ENCODE measurements at places on chromosomes 5 and 9. TPM values are rescaled to one million over a fixed set of nuclear protein-coding genes. Genes with fewer than 3 reads are reported as not detected.

DNA sequence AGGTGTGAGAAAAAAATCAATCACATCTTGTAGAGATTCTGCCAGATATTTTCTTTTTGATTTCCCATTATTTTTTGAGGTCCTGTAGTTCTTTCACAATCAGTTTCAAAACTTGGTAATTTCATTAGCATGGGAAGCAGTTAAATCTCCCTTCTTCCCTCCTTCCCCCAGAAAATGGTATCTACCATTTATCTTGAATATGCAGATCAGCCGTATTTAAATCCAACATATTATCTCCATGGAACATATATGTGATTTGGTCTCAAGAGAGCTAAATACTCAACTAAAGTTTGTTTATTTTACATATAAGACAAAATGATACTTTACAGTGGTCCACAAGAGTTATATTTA is 1034.8 kb downstream of the CDH12 start:
- no peaks in the 10 kb centered on the region for H3K36me3 ChIP-seq
- H3K27ac ChIP-seq = no peak overlapping the region
- no peaks in the 10 kb centered on the region for H3K27me3 ChIP-seq

DNA sequence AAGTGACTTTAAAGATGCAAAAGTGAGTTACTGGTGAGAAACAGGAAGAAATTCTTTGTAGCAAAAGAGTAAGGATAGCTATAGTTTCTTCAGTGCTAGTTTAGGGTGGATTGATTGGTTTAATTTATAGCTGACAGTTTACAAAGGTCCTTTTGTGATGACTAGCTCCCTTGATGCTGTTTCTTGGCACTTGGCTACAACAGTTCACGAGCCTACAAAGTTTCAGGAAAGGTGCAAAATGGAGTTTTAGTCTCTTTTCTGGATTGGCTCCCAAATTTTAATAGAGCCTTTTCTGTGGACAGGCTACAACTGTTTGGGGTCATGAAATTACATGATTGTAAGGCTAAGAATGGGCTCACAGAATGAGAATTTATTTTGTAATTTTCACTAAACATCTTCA is 40.9 kb upstream of the BNIP1 start:
- no peak for DNase-seq
- H3K27me3 ChIP-seq = no peaks in the 10 kb centered on the region
- peaks cover 27% of the 10 kb centered on the region for H3K4me1 ChIP-seq
- H3K4me3 ChIP-seq = no peak overlapping the region

GRCh38 chr5:150510460-150511263 is 2.7 kb downstream of the NDST1 start:
- H3K4me1 ChIP-seq = no peaks in the 10 kb centered on the region
- no peak overlapping the region for H3K27ac ChIP-seq
- H3K4me3 ChIP-seq = no peak overlapping the region
- DNase-seq = no peak

DNA sequence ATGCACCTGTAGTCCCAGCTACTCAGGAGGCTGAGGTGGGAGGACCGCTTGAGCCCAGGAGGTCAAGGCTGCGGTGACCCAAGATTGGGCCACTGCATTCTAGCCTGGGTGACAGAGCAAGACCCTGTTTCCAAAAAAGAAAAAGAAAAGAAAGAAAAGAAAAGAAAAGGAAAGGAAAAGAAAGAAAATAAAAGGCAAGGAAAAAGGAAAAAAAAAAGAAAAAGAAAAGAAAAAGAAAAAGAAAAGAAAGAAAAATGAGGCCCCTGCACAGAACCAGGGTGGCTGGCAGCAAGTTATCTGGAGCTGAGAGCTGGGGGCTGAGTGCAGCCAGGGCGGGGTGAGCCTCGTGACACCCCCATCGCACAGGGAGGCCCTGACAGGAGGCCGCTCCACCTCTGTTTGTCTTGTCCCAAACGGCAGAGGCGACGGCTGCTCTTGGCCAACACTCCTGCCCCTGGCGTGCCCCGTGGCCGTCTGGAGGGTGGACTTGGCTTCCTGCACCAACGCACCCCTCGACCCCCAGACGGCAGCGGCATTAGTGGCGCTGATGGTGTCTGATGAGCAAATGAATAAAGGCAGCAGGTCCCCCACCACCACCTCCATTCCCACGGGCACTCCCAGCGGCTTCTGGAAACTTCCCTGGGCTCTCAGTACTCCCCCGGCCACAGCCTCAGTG is 16.7 kb downstream of the EXD3 start:
- DNase-seq = no peak
- H3K27ac ChIP-seq = peak overlapping the region; percentile 49

ELL2 gene
- total RNA-seq = 80.7 TPM

SLC46A2 gene
- not detected for total RNA-seq

SPINK6 gene
- not detected for total RNA-seq

DNA sequence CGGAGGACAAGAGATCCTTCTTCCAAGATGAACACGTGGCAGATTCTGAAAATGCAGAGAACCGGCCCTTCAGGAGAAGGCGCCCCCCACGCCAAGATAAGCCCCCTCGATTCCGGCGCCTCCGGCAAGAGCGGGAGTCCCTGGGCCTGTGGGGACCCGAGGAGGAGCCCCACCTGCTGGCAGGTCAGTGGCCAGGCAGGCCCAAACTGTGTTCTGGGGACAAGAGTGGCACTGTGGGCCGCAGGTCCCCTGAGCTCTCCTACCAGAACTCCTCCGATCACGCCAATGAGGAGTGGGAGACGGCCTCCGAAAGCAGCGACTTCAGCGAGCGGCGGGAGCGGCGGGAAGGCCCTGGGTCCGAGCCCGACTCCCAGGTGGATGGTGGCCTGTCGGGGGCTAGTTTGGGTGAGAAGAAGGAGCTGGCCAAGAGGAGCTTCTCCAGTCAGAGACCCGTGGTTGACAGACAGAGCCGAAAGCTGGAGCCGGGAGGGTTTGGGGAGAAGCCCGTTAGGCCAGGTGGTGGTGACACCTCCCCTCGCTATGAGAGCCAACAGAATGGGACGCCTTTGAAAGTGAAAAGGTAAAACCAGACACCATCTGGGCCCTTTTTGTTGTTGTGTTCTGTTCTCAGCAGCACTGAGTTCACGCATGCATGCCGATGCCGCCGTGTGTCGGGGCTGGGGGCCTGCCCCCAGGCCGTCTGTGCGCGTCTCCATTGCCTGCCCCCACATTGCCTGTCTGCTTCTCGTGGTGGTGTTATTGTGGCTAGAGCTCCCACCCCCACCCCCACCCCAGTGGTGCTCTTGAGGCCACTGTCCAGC is 26.6 kb upstream of the POMT1 start:
- H3K27me3 ChIP-seq = no peaks in the 10 kb centered on the region
- peak overlapping the region; percentile 3 for H3K4me3 ChIP-seq
- peaks cover 5% of the 10 kb centered on the region for H3K4me1 ChIP-seq
- H3K27ac ChIP-seq = no peak overlapping the region
- peaks cover 12% of the 10 kb centered on the region for H3K36me3 ChIP-seq
- DNase-seq = no peak

DNA sequence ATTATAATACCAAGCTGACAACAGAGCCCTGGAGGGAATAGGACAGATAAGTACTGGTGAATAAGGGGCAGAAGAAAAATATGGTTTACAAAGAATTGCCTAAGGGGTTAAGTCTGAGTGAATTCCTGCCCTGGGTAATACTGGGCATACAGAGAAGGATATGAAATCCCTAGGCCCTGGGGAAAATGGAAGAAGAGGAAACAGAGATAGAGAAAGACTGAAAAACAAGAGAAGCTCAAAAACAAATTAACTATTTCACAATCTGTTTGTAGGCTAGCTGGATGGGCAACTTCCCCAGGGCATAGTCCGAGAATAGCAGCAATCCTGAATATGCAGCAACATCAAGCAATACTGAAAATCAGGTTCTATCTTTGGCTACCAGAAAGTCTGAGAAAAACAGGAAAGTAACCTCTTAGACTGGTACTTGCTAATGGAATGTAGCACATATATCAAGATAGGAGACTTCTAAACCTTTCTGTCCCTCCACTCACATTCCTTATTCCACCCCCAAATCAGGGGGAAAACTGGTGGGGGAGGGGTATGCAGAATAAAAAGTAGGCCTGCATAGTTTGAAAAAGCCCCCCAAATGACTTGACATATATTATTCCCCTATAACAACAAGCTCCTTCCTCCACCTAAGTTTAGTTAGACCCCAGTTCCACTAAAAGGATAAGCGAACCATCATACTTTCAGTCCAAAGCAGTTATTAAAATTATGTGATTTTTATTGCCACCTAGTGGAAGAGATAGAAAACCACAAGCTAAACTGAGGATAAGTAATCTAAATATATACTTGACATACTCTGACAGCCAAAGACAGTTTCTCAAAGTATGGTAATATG is 20.6 kb downstream of the SLC38A9 start:
- no peak overlapping the region for H3K4me3 ChIP-seq
- peak overlapping the region; percentile 49 for H3K27ac ChIP-seq
- DNase-seq = no peak
- no peaks in the 10 kb centered on the region for H3K27me3 ChIP-seq
- H3K36me3 ChIP-seq = no peaks in the 10 kb centered on the region

DNA sequence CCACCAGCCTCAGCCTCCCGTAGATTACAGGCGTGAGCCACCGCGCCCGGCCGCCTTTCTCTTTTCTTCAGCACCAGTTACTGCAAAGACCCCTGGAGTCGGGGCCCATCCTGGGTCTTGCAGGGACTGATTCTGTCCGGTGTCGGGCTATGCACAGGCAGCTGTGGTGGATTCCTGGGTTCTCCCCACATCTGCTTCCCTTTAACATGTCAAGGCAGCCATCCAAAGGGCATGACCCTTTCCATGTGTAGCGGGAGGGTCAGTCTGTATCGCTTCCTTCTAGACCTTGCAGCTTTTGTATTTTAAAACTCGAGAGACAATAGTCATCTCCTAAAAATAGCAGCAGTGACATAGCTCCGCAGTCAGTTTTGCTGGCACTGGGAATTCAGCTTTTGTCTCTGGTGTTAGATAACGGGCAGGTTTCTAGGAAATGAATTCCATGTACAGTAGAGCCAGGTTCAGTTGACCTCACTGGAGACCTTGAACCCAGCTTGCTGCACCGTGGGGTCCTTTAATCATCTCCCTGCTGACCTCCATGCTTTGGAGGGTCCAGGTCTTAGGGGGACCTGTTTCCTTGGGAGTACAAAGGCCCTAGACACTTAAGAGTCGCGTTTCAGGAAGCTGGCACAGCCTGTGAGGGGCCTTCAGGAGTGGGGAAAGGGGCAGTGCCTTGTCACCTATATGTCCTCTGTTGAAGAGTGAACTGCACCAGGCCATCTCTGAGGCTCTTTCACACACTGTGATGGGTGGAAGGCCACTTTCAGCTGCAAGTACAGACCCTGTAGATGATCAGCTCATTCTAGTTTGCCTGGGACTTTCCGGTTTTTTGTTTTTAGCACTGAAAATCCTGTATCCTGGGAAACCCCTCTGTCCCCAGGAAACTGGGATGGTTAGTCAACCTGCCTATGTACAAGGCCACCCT is 13.8 kb downstream of the ANKRD33B start:
- peak overlapping the region; percentile 57 for H3K27ac ChIP-seq
- no peaks in the 10 kb centered on the region for H3K27me3 ChIP-seq
- peak overlapping the region; percentile 41 for H3K4me3 ChIP-seq
- H3K36me3 ChIP-seq = peaks cover 3% of the 10 kb centered on the region
- H3K4me1 ChIP-seq = peaks cover 30% of the 10 kb centered on the region
- no peak for DNase-seq

PSAT1 gene
- 1.6 TPM for total RNA-seq

GRCh38 chr9:84670138-84671041 is 861 bp downstream of the NTRK2 start:
- DNase-seq = no peak
- H3K27me3 ChIP-seq = peaks cover 60% of the 10 kb centered on the region
- peak overlapping the region; percentile 90 for H3K4me3 ChIP-seq
- peaks cover 17% of the 10 kb centered on the region for H3K4me1 ChIP-seq
- H3K27ac ChIP-seq = no peak overlapping the region

- H3K27ac ChIP-seq = no peak overlapping the region
- peak overlapping the region; percentile 81 for H3K4me3 ChIP-seq
- DNase-seq = no peak
- H3K36me3 ChIP-seq = peaks cover 3% of the 10 kb centered on the region
Observed at GRCh38 chr5:173228107-173228506, 6.9 kb downstream of the NKX2-5 start.

DNA sequence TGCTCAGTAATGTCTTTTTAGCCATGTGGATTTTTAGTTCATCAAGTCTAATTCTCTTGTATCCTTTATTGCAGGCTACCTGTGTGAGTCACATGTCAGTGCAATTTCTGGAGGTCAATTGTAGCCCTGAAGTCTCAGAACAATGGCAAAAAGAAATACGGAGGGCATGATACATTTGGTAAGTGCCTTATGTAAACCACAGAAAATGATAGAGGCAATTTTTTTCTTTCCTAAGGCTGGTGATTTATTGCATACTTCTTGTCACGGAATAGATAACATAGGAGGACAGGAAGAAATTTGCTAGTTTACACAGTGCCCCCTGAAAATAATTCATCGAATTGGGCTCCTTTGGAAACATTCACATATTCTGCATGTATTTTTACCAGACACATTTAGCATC is 235.9 kb downstream of the DMRTA1 start:
- no peaks in the 10 kb centered on the region for H3K36me3 ChIP-seq
- DNase-seq = no peak
- H3K27me3 ChIP-seq = no peaks in the 10 kb centered on the region
- H3K27ac ChIP-seq = no peak overlapping the region
- H3K4me3 ChIP-seq = no peak overlapping the region

FOXD4 gene
- not detected for total RNA-seq

FAM78A gene
- 60.4 TPM for total RNA-seq

DNA sequence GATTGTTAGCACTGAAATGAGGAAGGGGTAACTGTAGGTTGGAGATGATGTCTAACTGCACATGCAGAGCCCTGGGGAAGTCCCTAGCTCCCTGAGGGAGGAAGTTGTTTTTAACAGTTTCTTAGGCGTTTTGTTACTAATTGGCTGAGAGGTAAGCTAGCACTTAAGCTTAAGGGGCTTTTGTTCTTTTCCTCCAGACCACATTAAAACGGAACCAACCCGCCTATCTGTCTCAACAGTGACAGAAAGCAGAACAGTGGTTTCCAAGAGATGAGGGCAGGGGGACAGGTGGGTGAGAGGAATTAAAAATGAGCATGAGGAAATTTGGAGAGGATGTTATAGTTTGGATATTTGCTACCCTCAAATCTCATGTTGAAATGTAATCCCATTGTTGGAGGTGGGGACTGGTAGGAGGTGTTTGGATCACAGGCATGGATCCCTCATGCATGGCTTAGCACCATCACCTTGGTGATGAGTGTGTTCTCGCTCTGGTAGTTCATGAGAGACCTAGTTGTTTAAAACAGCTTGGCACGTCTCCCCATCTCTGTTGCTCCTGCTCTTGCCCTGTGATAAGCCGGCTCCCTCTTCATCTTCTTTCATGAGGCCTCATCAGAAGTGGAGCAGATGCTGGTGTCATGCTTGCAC is 38.9 kb downstream of the LYRM7 start:
- peak; percentile 16 for DNase-seq
- no peaks in the 10 kb centered on the region for H3K27me3 ChIP-seq
- H3K36me3 ChIP-seq = no peaks in the 10 kb centered on the region
- H3K27ac ChIP-seq = peak overlapping the region; percentile 97
- H3K4me3 ChIP-seq = peak overlapping the region; percentile 84
- peaks cover 22% of the 10 kb centered on the region for H3K4me1 ChIP-seq

GRCh38 chr5:14061106-14061505 is 82.0 kb upstream of the TRIO start:
- no peak overlapping the region for H3K4me3 ChIP-seq
- no peak for DNase-seq
- H3K27ac ChIP-seq = no peak overlapping the region
- no peaks in the 10 kb centered on the region for H3K36me3 ChIP-seq
- H3K27me3 ChIP-seq = peaks cover 3% of the 10 kb centered on the region
- H3K4me1 ChIP-seq = no peaks in the 10 kb centered on the region
